ENCODE measurements at places on chromosomes 16 and 17. TPM values are rescaled to one million over a fixed set of nuclear protein-coding genes. Genes with fewer than 3 reads are reported as not detected.

Gene PRRT2
- total RNA-seq = 6.5 TPM

Gene PDILT
- not detected for total RNA-seq

Gene IL17C
- not detected for total RNA-seq

Gene HOXB6
- 3.9 TPM for total RNA-seq

Gene KRTAP17-1
- not detected for total RNA-seq

Gene SCO1
- total RNA-seq = 15.8 TPM
